ENCODE measurements at places on chromosomes 11 and 22.

DNA sequence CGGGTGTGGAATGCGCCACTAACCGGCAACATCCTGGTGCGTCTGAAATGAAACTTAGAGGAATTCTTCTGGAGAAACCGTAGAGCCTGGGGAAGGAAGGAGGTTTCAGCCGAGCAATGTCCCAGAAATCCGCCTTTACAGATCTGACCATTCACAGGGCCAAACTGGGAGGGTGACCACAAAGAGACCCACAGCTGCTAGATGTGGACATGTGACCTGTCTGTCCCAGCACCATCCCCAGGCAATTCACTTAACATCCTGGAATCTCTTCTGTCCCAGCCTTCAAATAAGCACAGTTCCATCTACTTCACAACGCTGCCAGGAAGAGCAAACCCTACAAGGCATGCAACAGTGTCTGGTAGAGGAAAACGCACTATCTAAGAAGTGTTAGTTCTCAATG lies 9.8 kb downstream of the MCAT start:
- DNase-seq: no peak

DNA sequence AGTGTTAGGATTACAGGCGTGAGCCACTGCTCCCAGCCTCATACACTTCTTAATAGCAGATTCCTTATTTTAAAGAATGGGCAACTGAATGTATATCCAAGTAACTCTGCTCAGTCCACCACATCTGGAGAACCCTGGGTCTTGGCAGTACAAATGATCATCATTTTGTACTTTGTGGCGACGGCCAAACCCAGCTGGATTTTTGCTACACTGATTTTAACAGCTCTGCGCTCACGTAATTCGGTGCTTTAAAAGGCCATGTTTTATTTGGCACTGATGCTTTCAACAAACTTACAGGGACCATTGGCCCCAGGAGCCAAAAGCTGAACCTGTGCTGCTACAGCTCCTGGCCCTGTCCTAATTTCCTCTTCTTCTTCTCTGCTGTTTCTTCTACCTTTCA lies 60.8 kb upstream of the PDE3B start:
- DNase-seq: no peak

DNA sequence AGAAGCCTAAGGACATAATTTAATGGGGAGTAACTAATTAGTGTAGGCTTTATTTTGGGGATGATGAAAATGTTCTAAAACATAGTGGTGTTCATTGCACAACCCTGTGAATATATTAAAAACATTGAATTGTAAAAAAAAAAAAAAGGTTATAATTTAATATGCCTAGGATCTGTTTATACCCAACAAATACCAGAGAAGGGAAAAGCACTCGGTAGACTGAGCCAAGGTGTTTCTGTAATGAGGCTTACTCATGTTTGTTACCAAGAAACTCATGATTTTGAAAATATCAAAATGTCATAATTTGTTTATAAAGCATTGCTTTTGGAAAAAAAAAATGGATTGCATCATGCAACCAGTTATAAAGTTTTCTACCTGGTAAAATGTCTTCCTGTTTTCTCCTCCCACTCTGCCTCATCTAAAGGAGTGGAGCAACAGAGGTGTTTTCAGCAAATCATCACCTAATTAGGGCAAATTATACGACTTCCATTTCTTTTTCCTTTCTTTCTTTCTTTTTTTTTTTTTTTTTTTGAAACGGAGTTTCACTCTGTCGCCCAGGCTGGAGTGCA lies 14.2 kb upstream of the EIF3M start:
- no peak for DNase-seq

GRCh38 chr11:82722231-82722630 lies 11.4 kb downstream of the FAM181B start:
- DNase-seq: no peak

- no peak for DNase-seq
Measured at GRCh38 chr11:70796648-70797227, 398.4 kb downstream of the CTTN start.

- no peak for DNase-seq
Measured at GRCh38 chr22:19129871-19130270, 1.2 kb upstream of the TSSK2 start.

DNA sequence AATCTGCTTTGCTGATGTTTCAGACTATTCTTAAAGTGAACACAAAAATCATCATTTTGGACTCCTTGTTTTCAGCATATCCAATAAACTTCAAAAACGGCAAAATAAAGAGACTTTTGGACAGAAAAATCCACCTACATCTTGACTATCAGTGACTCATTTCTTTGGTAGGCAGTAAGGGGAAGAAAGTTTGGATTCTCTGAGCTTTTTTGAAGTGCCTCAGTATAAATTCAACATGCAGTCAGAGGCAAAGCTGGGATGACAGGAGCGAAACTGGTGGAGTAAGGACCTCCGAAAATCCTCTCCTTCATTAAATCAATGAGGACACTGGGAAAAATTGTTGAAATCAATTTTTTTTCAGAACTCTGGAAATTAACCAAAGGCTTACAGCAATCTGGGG lies 29.7 kb downstream of the EFCAB6 start:
- DNase-seq: no peak

DNA sequence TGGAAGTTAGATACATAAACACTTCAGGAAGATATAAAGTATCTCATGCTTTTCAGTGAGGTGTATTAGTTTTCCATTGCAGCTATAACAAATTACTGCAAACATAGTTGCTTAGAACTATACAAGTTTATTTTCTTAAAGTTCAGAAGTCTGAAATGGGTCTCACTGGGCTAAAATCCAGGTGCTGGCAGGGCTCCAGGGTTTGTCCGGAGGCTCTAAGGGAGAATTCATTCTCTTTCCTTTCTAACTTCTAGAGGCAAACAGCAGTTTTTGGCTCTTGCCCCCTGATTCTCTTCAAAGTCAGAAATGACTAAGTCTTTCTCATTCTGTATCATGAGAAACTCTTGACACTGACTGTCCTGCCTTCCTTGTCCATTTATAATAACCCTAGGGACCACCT lies 138.8 kb downstream of the AASDHPPT start:
- no peak for DNase-seq

DNA sequence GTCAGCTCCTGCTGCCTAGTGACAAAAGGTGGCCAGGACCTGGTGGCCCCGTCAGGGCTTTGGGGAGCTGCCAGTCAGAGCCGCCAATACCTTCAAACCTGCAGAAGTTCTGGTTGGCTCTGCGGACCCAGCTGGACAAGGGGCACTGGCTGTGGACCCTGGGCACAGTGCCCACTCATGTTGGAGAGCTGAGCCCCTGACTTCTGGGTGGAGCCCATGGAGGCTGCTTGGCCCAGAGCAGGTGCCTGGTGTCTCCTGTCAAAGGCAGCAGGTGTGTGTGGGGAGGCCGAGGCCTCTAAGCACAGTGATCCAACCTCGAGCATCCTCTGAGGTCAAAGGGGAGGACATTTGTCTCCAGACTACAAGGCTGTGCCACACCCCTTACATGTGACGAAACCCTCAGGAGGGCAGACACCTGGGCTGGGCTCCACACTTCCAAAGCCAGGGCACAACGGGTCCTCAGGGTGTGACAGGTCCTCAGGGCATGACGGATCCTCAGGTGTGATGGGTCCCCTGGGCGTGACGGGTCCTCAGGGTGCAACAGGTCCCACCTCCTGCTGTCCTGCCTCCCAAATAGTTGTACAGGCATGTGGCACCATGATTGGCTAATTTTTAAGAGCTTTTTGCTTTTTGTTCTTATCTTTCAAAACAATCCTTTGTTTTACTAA lies 37.0 kb downstream of the MUC2 start:
- DNase-seq: no peak

- no peak for DNase-seq
Measured at GRCh38 chr22:39688186-39688785, 117.7 kb downstream of the CACNA1I start.
